ENCODE measurements at places on chromosomes 5 and 9.
A peak's percentile ranks its signal among the peaks of the same experiment; 100 is the strongest.

- no peak for DNase-seq
Measured at GRCh38 chr5:78958672-78959445, 26.3 kb downstream of the ARSB start.

- DNase-seq, result no peak
Measured at GRCh38 chr9:114225561-114226212, 70.3 kb downstream of the COL27A1 start.

DNA sequence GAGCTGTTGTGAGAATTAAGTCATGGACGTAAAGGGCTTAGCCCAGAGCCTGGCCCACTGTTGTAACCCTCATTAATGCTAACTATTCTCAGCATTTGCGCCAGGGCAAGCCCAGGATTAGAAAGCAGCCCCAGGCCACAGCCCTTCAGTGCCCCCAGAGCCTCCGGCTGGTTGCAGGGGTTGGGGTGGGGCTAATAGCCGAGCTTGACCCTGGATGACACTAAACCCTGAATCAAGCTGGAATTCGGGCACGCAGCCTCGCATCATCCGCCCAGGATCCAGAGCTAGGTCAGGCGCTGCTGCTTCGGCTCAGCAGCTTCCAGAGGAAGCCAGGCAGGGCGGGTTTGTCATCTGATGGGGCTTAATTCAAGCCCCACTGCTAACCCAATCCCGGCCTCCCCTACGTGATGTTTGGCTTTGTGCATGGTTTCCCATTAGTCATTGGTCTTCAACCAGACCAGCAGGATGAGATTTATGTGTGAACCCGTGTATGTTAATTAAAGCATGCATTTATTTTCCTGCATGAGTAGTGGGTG is 1.2 kb upstream of the MEGF9 start:
- DNase-seq, result no peak

DNA sequence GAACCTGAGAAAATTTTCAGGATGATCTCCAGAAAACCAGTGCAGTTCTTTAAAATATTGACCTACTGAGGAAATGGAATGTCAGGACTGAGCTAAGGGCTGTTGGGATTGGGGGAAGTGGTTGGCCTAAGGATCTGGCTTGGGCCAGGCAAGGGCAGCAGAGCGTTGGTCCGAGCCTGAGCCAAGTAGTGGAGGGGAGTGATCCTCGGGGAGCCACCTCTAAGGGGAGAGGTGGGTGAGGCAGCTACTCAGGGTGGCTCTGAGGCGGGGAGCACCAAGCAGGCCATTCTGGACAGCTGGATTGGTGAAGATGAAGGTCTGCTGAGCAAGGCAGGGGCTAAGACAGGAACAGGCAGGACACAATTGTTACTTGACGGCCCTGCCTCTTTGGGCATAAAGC is 11.5 kb downstream of the CAMK4 start:
- DNase-seq, result no peak

- no peak for DNase-seq
Measured at GRCh38 chr5:111584651-111585050, 72.3 kb upstream of the STARD4 start.

DNA sequence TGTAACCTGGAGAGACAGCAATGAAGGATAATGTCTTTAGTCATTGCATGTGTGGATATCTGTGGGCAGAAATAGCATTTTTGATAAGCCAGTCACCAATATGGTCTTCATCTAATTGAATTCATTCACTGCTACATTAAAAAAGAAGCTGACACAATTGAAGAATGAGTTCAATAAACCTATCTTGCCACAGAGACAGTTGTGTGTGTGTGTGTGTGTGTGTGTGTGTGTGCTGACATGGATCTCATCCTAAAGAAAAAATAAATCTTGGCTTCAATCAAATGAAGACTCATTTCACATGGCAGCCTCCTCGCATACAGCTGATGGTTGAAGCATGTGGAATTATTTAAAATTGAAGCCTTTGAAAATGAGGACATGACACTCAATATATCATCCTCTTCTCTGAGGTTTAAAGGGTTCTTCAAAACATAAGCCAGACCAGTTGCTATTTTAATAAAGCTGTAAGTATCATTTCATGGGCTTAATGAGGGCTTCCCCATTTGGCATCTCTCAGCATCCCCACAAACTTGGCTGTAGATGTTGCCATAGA is 118.5 kb upstream of the PTPN3 start:
- DNase-seq, result no peak

GRCh38 chr5:160375166-160375565 is 4.7 kb upstream of the C1QTNF2 start:
- no peak for DNase-seq

DNA sequence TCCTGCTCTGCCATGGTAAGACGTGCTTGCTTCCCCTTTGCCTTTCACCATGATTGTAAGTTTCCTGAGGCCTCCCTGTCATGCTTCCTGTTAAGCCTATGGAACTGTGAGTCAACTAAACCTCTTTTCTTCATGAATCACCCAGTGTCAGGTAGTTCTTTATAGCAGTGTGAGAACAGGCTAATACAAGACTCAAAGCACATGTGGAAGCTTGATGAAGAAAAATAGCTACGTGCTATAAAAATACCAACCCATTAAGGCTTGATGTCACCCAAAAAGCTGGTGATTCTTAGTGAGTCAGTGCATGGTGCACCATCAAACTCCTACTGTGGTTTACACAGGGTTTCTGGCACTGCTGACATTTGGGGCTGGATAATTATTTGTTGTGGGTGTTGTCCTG is 332.2 kb downstream of the TMEM167A start:
- no peak for DNase-seq

DNA sequence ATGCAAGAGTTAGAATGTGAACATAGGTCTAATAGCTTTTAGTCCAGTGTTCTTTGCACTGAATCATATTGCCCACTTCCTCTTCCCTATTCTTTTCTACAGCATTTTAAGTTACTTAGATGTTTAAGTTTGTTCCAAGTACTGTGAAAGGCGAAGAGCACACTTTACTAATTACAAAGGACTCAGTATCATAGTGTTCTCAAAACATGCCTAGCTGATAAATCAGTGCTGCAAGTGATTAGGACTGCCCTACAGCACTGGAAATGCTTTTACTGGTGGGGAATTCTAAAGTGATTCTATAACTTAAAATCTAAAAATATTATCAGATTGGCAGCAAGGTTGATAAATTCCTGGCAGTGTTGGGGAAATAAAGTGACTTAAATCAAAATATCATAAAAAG is 177.9 kb upstream of the KCNN2 start:
- no peak for DNase-seq

DNA sequence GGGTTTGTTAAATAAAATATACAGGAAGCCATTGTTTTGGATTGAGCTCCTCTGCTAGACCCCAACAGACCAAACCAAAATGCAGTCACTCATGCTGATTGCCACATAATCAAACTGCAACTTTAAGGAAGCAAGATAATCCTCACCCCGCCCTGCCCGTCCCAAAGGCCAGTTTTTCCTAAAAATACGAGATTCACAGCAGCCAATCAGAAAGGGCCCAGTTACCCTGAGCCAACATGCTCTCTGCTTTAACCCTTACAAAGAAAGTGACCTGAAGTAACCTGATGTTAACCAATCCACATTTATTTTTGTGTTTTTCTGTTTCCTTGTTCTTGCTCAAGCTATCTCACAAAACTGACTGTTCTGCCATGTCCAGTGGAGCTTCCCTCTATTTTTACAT is 21.5 kb upstream of the RNF20 start:
- DNase-seq, result no peak

- no peak for DNase-seq
Measured at GRCh38 chr5:172282272-172283019, 1.1 kb downstream of the UBTD2 start.

- DNase-seq, result no peak
Measured at GRCh38 chr9:87878989-87879511, 3.6 kb upstream of the SPATA31E1 start.

DNA sequence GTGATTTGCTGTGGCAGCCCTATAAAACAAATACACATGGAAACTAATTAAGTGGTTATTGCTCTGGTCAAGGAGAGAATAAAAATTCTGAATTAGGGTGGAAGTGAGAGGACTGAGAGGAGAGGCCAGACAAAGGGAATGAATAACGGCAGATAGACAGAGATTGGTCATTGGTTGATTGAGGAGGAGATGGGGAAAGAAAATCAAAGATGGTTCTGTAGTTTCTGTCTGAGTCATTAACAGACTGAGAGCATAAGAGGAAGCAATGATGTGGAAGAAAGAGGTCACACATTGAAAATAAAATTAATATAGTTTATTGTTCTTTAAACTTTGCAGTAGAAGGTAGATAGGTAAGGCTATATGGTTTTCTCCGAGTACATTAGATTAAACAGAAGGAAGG is 469.8 kb downstream of the ACTL7B start:
- DNase-seq, result no peak

DNA sequence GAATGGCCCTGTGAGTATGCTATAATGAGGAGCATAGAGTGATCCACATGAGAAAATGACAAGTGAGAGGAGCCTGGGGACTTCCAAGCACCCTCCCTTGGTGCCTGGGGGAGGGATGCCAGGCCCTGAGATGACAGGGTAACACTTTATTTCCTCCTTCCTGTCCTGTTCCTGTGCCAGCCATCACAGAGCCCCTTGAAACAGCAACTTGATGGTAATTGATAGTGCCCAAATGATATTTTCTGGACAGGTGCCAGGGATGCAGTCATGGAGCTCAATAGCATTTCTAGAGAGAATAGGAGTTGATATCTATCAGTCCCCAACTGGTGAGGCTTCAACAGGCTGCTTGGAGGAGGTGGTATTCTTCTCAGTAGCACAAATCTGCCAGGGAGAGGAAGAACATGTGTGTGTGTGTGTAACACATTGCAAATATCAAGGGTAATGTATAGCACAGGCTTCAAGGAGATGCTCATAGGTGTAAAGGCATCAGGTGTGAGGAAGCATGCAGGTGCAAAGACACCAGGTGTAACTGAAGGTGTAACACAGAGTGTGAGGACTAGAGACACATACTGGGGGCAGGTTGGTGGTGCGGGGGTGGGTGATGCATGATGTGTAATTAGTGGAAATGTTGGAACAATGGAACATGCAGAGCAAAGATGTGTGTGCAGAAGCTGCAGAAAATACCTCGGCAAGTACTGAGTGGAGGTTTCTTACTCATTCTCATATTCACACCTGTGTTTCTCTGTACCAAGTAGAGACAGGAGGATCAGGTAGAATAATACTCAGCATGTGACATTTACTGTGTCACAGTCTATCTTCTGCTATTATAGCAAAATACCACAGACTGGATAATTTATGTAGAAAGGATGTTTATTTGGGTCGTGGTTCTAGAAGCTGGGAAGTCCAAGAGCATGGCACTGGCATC is 18.1 kb upstream of the WWC1 start:
- DNase-seq, result no peak

- no peak for DNase-seq
Measured at GRCh38 chr9:91154686-91155085, 207.0 kb downstream of the AUH start.

GRCh38 chr5:93302711-93303110 is 278.3 kb downstream of the NR2F1-AS1 start:
- DNase-seq, result no peak

- DNase-seq, result no peak
Measured at GRCh38 chr9:132946211-132946610, 1.8 kb upstream of the TSC1 start.

DNA sequence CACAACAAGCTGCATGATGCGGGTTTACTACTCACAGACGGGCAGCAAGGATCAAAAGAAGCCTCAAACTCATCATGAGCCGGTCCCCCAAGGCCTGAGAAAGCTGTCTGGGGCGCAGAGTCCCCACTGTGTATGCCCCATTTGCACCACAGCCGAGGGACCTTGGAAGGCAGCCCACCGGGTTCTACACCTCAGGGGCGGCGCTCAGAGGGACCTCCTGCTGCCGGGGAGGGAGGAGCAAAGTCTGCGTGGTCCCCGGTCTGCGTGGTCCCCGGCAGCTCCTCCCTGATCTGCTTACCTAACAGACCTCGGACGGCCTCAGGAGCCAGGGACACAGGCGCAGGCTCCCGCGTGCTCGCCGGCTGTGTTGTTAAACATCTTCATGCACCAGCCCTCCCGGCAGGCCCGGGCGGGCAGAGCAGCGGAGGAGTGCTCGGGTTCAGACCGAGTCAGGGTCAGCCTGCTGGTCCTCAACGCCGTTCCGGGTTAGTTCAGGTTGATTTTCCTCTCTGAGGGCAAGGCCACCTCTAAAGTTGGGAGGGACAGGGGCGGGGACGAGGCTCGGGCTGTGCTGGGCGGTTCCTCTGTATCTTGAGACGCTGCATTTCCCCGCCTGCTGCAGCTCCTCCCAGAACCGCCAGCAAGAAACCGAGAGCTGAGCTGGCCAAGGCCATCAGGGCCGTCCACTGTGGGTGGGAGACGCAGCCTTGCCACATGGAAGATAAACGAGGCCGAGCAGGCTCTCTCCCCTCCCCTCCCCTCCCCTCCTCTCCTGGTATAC is 74.6 kb downstream of the MRPL36 start:
- DNase-seq, result peak; percentile 42

DNA sequence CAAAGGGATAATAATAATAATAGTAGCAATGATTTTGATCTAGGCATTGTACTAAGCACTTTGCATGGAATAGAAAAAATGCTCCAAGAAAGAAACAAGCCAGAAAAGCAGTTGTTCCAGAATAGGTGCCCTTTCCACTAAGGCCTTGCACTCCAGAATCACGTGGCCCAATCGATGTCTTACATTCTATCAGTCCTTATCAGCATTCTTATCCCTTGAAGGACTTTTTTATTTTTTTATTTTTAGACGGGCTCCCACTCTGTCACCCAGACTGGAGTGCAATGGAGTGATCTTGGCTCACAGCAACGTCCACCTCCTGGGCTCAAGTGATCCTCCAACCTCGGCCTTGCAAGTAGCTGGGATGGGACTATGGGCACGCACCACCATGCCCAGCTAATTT is 36.5 kb downstream of the PDZD2 start:
- no peak for DNase-seq

DNA sequence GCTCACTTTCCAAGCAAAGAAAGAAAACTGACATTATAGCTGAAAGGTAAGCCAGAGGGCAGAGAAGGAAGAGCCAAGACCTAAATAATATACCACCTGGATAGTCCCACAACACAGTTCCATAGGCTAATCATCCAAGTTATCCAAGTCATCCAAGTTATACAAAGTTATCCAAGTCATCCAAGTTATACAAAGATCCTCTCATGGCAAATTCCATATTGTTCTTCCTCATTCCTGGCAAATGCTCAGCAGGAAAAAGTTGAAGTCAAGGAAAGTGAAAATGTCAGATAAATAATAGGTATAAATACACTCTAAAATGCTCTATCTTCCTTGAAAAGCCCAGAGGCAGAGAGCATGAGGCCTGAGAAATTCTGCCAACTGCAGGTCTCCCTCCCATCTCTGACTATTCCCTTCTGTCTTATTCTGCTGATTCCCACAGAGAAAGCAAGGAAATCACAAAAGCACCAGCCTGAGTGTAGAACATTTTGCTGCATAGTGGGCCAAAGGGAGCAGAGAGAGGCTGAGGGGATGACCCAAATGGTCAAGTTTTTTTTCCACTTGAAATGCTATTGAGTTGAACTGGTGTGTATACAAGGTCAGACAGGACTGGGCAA is 12.5 kb downstream of the MCTP1 start:
- DNase-seq, result no peak

DNA sequence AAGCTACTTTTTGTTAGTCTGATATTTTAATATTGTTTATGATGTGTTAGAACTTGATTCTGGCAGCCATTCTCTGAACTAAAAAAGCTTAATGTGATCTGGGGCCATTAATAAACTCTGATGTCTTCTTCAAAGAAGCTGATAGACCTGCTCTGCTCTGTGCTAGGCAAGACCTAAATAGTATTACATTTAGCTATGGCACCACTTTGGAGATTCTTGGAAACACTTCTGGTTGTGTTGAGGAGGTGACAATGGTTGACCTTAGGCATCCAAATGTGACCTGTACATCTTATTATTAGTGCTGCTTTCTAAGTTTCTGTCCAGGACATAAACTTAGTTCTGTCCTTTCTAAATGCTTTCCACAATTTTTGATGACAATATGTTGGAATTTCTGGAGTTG is 21.7 kb upstream of the SCGB3A2 start:
- no peak for DNase-seq

GRCh38 chr9:127805620-127806019 is 2.9 kb downstream of the FPGS start:
- peak; percentile 51 for DNase-seq
